Activated CD8-positive, alpha-beta memory T cell treated with anti-CD3 and anti-CD28 coated beads for 48 hours (primary cell): ENCODE measurements at places on chromosomes 3 and 15.

DNA sequence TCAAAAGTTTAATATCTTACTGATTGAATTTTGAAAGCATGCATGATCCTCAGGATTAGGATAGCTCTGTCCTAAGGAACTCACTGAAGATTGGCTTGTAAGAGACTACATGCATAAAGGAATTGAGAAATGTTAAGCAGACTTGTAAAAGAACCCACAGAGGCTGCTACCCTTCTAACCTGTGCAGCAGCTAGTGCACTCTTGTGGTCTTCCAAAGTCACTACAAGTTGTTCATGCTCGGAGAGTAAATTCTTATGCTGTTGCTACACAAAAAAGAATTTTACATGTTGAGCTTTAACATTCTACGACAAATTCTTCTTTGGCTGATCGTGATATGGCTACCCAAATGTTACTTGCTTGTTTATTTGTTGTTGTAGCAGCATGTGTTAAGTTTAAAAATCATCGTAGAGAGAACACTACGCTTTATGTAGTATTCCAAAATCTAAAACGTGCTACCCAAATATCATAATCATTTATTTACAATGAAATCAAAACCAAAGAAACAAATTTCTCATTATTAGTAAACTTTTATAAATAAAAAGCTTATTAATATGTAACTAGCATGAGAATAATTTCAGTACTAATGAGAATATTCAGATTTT lies 55.0 kb downstream of the GOLIM4 start:
- no peak for DNase-seq

DNA sequence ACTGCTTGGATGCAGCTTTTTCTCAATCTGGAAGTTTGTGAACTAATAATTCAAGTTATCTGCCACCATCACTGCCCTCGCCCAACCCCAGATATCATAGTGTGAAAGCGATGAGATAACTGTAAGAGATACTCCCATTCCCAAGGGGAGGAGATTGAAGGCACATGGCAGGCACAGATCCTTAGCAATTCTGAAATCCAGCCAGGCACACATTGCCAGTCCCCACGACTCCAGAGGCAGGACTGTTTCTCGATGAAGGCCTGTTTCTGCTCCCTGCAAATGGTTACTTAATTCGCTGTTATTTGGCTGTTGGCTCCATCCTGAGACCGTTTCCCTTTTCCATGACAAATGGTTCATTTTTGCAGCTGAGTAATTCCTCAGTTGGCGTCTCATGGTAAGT lies 63.2 kb upstream of the NEDD4 start:
- DNase-seq, result no peak

GRCh38 chr3:117059067-117059955 lies 349.7 kb downstream of the TUSC7 start:
- DNase-seq, result no peak

GRCh38 chr3:188584162-188584529 lies 430.2 kb downstream of the LPP start:
- DNase-seq, result no peak

- DNase-seq, result no peak
These were observed 99.4 kb downstream of the UBE3A start for GRCh38 chr15:25339431-25339830.
